Activated T-cell treated with anti-CD3 and anti-CD28 coated beads, Interleukin-2, amount 50 U/mL, for 72 hours (primary cell): ENCODE measurements at places on chromosomes 11 and 22.

- DNase-seq: no peak
Measured at GRCh38 chr22:36536717-36537116, 7.8 kb upstream of the EIF3D start.

DNA sequence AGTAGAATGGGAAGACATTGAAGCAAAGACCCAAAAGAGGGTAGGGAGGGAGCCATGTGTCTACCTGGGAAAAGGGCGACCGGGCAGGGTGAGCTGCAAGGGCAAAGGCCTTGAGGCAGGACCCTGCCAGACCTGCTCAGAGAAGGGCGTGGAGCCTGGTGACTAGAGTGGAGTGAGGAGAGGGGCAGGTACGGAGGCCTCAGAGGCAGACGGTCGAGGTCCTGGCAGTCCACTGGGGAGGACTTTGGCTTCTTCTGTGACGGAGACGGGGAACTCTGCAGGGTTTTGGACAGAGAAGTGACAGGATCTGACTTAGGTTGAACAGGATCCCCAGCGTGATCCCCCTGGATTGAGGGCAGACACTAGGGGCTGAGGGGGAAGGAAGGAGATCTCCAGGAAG is 12.9 kb downstream of the RIBC2 start:
- DNase-seq: no peak

GRCh38 chr22:35587447-35587870 is 29.7 kb downstream of the MB start:
- DNase-seq: no peak

DNA sequence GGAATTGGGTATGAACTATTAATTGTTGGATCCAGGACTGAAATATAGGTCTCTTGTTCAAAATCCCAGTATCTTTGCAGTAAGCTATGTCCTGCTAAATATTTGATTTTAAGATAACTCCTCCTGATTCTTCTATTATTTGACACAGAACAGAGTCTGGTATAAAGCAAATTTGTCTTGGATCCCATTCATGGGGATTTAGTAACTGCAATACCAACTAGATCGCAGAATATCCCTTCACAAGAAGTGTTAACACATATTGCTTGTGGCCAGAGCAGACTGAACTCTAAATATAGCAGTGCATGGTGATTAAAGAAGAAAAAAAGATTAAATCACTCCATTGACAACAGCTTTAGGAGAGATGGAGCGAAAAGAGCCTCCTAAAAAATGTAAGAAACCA is 68.2 kb upstream of the ARHGAP42 start:
- no peak for DNase-seq

- DNase-seq: no peak
Measured at GRCh38 chr22:43723816-43724215, 88.3 kb downstream of the EFCAB6 start.

DNA sequence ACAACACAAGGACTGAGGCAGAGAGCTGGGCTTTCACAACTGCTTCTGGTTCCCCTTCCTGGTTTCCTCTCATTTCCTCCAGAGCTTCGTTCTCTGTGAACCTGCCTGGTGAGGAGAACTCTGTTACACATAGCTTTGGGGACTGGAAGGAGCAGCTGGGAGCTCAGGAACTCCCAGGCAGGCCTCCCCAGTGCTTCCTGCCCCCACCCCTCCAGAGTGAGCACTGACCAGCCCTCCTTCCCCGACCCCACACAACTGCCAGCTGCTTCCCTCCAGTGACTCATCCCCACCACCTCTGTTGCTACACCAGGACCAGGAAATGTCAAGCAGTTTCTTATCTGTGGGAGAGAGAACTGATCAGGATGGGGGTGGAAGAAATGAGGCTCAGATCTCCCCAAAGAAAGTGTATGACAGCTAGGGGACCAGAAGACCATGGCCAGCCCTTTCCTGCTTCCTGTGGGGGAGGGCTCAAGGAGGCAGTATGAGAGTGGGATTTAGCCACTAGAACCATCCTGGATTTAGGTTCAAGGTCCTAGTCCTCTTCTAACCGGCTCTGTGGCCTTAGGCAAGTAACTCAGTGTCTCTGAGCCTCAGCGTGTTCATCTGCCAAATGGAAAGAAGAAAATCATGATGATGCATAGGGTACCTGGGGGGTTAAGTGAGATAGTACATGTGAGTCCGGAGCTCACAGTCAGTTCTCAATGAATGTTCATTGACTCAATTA is 4.5 kb upstream of the TP53I11 start:
- no peak for DNase-seq

GRCh38 chr11:84590106-84590505 is 1037.0 kb downstream of the DLG2 start:
- DNase-seq: no peak

DNA sequence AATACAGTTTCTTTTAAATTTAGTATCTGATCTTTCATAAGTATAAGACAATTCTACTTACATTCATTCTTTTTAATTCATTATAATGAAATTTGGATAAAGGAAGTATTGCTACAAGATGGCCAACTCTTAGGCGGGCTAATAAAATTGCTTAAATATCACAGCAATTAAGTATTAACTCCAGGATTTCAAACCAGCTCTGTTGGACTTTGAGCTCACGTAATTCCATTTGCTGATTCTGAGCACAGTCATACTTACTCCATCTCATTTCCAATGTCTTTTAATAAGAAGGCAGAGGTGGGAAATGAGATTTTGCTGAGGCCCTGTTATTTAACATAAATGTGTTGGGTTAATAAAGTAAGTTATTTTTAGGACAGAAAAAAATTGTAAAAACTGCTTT is 748.1 kb downstream of the KCNA4 start:
- no peak for DNase-seq

DNA sequence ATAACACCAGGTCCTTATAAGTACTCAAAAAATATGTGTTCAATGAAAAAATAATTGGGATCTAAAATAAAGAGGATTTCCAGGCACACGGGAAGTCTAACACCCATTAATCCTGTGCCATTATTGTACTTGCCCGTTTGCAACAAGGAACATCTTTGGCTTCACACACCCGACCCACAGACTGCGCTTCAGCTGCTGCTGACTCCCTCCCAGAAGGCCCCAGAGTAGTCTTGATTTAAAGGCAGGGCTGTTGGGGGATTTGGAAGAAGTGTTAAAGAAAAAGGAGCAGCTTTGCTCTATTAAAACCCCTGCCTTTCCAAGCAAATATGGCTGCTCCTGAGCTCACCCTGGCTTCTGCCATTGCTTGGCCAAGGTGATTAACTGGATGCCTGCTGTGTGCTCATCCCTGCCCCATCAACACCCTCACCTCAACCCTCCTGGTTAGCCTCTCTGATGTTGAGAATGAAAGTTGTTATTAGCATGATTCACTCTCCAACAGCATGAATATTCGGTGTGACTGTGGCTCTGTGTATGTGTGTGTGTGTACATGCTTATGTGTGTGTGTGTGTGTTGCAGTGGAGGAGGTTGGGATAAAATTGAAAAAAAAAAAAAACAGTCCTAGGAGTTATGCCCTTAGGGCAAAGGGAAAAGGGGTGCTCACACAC is 76.1 kb downstream of the KIRREL3 start:
- no peak for DNase-seq

- DNase-seq: peak; percentile 54
Measured at GRCh38 chr11:19711911-19712280, 741 bp upstream of the NAV2 start.

- DNase-seq: no peak
Measured at GRCh38 chr11:130051082-130051481, 18.6 kb upstream of the APLP2 start.

DNA sequence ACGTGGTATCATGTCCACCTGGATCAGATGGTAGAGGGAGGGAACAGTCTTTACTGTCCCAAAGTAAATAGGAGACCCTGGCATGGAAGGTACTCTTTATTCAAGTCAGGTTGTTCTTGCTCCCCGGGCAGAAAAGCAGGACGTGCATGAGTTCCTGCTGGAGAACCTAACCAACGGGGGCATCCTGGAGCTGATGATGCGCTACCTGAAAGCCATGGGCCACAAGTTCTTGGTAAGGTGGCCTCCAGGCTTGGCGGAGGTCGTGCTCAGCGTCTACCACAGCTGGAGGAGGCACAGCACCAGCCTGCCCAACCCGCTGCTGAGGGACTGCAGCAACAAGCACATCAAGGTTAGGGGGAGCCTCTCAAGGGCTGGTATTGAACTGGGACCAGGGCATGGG is 48.7 kb downstream of the CABIN1 start:
- no peak for DNase-seq

DNA sequence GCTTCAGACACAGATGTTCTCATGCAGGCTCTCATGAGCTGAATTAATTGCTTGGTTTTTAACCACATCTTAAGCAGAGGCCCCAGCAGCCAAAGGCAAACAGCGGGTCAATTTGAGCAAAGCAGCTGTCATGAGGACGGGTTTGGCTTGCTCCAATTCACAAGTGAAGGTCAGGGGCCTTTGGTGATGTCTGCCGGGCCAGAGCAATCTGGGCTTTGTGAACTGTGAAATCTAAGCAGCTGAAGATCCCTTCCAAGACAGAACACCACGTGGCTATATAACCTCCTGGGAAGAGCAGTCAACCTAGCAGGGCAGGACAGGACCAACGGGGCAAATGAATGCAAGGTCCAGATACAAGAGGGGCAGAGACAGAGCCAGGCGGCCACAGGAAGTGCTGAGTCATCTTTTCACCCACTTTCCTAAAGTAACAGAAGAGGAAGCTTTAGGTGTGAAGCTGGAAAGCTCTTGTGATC is 187.3 kb upstream of the B3GAT1 start:
- no peak for DNase-seq

GRCh38 chr11:100619484-100619883 is 67.6 kb upstream of the ARHGAP42 start:
- DNase-seq: no peak

- no peak for DNase-seq
Measured at GRCh38 chr11:103338621-103339484, 229.6 kb downstream of the DYNC2H1 start.

- no peak for DNase-seq
Measured at GRCh38 chr11:92272651-92273050, 48.0 kb downstream of the FAT3 start.

DNA sequence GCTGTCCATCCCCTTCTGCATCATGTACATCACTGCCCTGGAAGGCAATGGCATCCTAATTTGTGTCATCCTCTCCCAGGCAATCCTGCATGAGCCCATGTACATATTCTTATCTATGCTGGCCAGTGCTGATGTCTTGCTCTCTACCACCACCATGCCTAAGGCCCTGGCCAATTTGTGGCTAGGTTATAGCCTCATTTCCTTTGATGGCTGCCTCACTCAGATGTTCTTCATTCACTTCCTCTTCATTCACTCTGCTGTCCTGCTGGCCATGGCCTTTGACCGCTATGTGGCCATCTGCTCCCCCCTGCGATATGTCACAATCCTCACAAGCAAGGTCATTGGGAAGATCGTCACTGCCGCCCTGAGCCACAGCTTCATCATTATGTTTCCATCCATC is 337 bp downstream of the OR52B6 start:
- DNase-seq: no peak

GRCh38 chr22:19382240-19382639 is 49.3 kb downstream of the HIRA start:
- DNase-seq: no peak

GRCh38 chr22:49086606-49087157 is 741.0 kb downstream of the BRD1 start:
- no peak for DNase-seq

DNA sequence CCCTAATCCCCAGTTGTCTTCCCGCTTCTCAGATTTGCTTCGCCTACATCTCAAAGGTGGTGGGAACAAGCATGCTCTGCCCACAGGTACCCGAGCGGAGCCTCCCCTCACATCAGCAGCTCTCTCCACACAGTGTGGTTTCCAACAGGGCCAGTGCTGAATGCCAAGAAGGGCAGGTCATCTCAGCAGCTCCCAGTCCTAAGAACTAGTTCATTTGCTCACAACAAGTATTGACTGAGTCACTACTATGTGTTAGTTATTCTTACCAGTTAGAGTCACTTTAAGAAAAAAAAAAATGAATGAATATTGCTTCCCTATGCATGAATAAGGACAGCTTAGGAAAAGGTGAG is 66.2 kb downstream of the THAP12 start:
- no peak for DNase-seq

- DNase-seq: peak; percentile 2
Measured at GRCh38 chr11:82315093-82315492, 418.6 kb downstream of the FAM181B start.

GRCh38 chr11:68831124-68831523 is 10.6 kb downstream of the CPT1A start:
- DNase-seq: no peak

GRCh38 chr11:122209619-122210366 is 93.8 kb upstream of the BLID start:
- no peak for DNase-seq

- no peak for DNase-seq
Measured at GRCh38 chr22:50151571-50152537, 18.7 kb upstream of the PANX2 start.

GRCh38 chr11:105241136-105241535 is 101.6 kb upstream of the CARD18 start:
- DNase-seq: no peak

GRCh38 chr11:117826190-117826570 is 1.6 kb upstream of the FXYD2 start:
- no peak for DNase-seq

GRCh38 chr22:24983151-24983550 is 30.6 kb downstream of the KIAA1671 start:
- DNase-seq: no peak

GRCh38 chr11:71252770-71253730 is 673 bp upstream of the SHANK2 start:
- no peak for DNase-seq

DNA sequence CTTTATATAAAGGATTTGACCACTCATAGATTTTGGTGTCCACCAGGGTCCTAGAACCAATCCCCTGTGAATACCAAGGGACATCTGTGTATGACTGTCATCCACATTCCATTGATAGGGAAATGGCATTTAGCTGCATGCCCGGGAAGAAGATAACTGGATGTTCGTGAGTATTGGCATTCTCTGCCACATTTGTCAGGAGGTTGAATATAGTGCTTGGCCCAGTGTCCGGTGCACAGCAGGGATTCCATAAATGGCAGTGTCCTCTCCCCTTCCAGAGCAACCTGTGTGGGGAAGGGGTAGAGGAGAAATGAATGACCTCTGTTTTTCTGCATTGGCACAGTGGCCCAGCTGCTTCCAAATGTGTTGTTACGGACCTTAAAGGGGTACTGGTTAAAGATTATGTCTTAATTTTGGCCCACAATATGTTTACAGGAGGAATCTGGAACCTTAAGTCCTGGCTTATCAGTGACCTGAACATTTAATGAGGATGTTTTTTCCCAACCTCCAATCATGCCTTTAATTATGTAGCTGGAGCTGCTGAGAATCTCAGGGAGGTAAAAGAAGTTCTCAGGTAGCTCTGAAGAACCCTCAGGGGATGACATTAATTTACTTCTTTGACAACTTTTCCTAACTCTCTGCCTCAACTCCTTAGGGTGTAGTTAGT is 33.6 kb upstream of the OR4B1 start:
- DNase-seq: no peak

- no peak for DNase-seq
Measured at GRCh38 chr11:86014221-86014620, 54.7 kb downstream of the PICALM start.

- DNase-seq: no peak
Measured at GRCh38 chr11:48094643-48095339, 114.4 kb downstream of the PTPRJ start.
